ENCODE measurements at places on chromosomes 5 and 9.

DNA sequence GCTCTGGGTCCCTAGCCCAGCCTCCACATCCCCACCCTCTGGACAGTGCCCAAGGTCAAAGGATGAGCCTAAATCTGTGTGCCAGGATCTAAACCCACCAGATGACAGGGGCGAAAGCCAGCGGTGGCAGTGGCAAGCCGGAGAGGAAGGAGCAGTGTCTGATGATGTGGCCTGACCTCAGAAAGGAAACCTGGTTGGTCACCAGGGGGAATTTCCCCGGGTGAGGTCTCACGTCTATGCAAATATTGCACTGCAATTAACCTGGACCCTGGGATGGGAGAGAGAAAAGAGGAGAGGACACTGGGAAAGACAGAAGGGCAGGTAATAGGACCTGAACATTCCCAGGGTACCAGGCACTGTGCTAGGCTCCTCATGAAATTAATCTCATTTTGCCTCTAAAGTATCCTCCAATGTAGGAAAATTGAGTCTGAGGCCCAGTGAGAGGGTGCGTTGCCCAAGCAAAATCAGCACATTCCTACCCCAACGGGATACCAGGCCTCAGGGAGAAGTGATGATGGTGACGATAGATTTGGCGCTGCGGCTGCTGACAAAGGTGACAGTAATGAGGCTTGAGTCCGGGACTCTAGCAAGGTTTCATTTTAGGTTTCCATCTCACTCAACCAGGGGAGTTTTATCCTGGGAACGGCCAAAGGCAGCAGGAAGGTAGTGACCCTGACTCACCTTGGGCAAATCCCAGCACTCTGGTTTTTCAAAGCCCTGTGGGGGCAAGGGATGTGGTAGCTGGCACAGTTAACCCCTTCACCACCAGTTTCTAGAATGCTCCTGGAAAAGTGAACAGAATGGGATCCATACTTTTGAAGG, 13.4 kb upstream of the TNIP1 start:
- DNase-seq, result peak; percentile 81

DNA sequence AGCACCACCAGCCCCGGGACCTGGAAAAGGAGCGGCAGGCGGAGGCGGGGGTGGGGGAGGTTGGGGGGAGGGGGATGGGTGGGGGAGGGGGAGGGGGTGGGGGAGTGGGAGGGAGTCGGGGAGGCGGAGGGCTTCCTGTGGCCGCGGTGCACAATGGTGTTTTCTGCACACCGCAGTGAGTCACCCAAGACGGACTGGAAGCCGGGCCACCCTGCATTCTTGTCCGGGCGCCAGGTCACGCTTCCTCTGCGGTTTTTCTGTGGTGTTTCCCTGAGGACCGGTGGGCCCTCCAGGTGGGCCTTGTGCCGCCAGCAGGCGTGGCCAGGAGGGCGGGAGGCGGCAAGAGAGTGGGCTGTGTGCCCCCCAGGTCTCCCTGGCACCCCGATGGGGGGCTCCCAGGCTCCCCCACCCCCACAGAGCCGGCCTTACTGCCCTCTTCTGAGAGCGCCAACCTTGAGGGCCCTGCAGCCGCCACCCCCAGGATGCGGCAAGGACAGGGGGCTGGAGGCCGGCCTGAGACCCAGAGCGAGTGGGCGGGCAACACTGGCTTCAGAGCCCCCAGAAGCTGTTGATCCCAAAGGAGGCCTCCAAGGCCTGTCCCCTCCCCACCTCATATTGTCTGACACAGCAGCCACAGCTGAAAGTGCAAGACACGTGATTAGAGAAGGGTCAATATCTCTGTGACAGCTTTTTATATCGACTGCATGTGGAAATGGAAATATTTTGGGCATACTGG, 11.1 kb downstream of the EXD3 start:
- peak; percentile 67 for DNase-seq

DNA sequence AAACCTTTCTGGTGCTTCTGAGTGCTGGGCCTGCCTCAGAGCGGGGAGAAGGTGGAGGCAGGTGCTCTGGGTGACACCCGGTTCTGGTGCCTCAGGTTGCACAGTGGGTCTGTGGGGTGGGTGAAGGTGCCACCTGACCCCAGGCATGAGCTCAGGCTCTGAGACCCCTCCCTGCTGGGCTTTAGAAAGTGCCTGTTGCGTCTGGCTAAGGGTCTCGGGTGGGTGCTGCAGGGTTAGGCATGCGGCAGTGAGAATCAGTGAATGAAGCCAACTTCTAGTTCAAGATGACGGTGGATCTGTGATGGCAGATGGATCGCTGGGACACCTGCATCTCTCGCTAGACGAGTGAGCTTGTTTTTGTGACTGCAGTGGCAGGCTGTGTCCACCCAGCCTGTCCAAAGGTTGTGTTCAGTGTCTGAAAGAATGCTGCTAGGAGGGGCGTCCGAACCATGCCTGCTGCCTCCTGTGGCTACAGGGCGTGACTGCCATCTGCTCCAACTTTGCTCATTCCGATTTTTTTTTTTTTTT, 5.0 kb downstream of the SQSTM1 start:
- no peak for DNase-seq

DNA sequence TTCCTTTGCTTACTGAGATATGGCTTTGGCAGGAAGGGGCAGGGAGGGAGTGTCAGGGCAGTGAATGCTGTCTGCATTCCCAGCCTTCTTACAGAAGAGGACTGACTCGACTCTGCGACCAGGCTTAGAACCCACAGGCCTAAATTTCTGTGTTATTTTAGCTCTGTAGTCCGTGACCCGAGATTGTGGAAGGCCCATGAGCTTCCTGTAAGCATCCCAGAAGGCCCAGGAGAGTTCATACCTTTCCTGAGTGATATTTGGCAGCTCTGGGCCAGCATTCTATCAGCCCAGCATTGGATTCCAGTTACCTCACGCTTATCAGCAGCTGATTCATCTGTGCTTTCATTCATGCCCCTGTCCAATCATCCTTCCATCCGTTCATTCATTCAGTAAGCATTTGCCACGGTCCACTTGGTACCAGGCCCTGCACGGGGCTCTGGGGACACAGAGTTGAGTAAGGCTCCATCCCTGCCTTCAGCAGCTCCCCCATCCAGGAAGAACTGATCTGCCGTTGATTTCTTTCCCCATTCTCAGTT, 28.2 kb upstream of the RPL26L1 start:
- DNase-seq, result no peak

- DNase-seq, result no peak
Observed at GRCh38 chr9:8533681-8534080, 734.1 kb upstream of the DMAC1 start.

DNA sequence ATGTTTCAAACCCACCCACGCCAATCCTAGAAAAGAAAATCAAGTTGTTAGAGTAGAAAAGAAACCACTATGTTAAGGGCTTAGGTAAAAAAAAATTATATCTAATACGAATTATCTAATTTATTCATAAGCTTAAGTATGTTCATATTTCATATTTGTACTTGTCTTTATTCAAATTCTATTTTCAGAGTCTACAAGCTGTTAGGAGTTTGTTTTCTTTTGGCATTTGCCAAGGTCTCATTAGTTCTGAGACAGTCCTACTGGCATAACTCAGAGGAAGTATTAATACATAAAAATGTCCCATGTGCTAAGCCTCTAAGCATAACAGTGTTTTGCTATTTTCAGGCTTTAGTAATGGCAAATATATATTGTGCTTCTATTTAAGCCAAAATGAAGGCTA, 57.6 kb downstream of the STARD4 start:
- DNase-seq, result no peak

- no peak for DNase-seq
Observed at GRCh38 chr5:84131372-84131771, 253.3 kb downstream of the EDIL3 start.

GRCh38 chr5:3324421-3325101, 271.1 kb upstream of the IRX1 start:
- DNase-seq, result no peak

GRCh38 chr5:152942633-152943336, 537.7 kb upstream of the NMUR2 start:
- no peak for DNase-seq

DNA sequence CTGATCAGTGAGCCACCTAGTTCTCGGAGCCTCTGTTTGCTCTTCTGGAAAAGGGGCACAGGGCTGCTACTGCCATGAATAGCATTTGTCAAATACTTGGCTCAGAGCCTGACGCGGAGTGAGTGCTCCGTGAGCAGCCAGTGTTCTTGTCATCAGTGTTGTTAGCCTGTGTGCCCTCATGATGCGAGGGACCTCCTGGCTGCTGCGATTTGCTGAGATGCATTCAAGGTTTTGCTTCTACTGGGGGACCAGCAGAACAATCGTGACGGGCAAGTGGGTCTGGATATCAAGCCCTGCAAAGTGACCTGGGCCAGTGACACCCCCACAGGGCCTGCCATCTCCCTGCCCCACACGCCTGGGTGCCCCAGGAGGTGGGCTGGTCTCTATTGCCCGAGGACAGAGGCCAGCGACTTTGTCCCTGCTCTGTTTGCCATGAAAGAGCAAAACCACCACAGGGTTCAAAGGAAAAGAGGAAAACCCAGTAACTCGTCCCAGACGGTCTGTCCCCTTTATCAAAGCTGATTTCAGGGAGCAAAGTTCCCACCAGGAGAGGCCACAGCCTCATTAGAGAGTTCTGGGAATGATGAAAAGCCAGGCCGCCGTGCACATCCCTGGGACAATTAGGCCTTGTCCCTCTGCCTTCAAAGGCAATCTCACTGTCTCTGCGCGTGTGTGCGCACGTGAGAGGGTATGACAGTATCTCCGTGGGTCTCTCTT, 86.5 kb upstream of the LMX1B start:
- DNase-seq, result no peak

- no peak for DNase-seq
Observed at GRCh38 chr5:157915638-157916037, 56.7 kb upstream of the CLINT1 start.

DNA sequence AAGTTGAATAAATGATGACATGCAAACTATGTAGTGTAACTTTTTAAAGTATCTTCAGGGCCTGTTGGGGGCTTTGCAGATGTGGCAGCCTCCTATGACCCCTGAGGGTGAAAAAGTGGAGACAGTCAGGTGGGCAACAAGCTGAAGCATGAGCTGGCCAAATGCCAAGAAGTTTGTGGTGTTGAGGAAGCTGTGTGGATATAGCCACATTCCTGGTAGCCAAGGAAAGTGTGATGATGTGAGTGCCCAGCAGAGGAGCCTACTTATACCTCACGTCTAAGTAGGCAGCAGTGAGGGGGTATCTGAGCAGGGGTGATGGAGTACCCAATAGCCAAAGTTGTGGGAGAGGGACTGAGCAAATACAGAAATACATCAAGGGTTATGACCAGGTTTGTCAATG, 621.2 kb upstream of the CDH6 start:
- no peak for DNase-seq

- peak; percentile 65 for DNase-seq
Observed at GRCh38 chr9:37466037-37466709, 923 bp upstream of the ZBTB5 start.

- DNase-seq, result no peak
Observed at GRCh38 chr9:34601937-34602573, 9.8 kb downstream of the RPP25L start.
